Left colon (tissue), 2 donors: ENCODE measurements at places on chromosomes 5 and 9. TPM values are rescaled to one million over a fixed set of nuclear protein-coding genes. Genes with fewer than 3 reads are reported as not detected.

- no peak for DNase-seq
Measured at GRCh38 chr5:111224561-111225345, 569 bp downstream of the CAMK4 start.

GRCh38 chr9:91734371-91734981 is 215.6 kb downstream of the ROR2 start:
- DNase-seq: peak; percentile 51

Gene LCN9
- not detected for total RNA-seq

Gene CTSV
- total RNA-seq: 5.4 TPM
